ENCODE measurements at places on chromosomes 7 and 10. TPM values are rescaled to one million over a fixed set of nuclear protein-coding genes. Genes with fewer than 3 reads are reported as not detected.

The BAZ1B gene
- total RNA-seq, result 90.8 TPM

The TRIL gene
- total RNA-seq, result not detected

The MSMB gene
- total RNA-seq, result not detected

The OPN1SW gene
- total RNA-seq, result not detected

The MYH16 gene
- not detected for total RNA-seq

Data from activated naive CD4-positive, alpha-beta T cell treated with anti-CD3 and anti-CD28 coated beads, Interleukin-2, amount 50 U/mL, for 72 hours (primary cell).